ENCODE measurements at places on chromosomes 2 and 18.

GRCh38 chr2:10810202-10811161, 2.1 kb downstream of the PDIA6 start:
- no peak for DNase-seq

GRCh38 chr2:121196132-121196848, 88.7 kb downstream of the TFCP2L1 start:
- no peak for DNase-seq

- no peak for DNase-seq
Measured at GRCh38 chr2:12424219-12424618, 292.5 kb upstream of the TRIB2 start.

DNA sequence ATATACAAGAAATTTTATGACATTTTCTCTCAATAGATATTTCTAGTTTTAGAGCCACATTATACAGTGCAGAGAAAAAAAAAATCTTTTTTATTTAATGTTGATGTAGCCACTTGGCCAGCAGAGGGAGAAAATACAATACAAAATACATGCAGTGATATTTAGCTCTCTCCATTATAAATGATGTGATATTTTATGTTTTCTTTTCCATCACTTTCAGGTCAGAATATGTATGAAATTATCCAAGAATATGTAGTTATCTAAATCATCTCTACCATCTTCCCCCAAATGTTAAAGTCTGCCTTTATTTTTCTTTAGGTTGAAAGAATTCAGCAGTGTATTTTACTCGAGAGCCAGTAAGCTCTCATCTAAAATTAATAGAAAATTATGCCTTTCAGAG, 533.6 kb upstream of the FSHR start:
- no peak for DNase-seq

- DNase-seq = no peak
Measured at GRCh38 chr2:8922431-8922830, 81.1 kb downstream of the MBOAT2 start.

GRCh38 chr2:207848545-207848928, 78.8 kb upstream of the FZD5 start:
- DNase-seq = no peak

DNA sequence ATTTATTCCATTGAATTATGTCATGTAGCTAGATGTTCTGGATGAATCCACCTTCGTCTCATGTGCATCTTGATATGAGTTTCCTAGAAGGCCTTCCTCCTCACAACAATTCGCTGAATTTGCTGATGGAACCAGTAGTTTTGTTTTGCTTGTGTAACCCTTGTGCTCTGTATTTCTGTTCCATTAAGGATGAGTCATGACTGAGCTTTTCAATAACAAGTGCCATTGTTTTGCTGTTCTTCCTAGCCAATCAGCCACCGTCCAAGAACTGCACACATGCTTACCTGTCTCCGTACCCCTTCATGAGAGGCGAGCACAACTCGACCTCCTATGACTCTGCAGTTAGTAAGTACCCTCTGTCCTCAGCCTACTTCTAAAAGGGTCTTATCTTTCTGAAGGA, 2.3 kb downstream of the TMEM182 start:
- DNase-seq = no peak

DNA sequence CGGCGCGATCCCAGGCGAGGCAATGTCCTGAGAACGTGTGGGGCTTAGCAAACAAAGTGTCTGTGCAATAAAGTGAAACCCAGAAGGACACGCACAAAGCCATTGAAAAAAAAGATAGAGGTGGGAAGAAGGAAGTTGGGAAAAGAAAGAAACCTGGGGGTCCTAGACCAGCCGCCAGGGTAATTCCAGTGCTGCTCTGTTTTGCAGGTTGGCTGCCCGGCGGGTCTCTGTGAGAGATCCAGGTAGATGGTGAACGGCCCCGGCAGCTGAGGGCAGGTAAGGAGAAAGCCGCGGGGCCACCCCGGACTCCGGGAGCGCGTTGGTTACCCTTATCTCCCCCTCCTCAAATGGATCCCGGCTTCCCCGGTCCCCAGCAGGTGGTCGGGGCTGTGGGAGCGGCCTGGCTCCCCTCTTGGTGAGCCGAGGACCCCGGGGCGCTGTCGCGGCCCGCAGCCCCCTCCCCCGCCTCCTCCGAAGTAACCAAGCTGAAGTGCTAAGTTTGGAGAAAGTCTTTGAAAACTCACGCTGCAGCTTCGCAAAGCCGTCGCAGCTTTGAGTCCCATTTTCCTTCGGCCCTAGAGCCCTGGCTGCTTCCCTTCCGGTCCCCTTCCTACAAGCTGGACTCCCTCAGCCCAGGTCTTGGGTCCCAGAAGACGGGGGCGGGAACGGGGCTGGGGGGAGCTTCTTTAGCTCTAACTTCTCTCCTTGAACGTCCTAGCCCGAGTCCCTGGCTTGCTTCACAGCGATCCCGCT, 588 bp downstream of the OTX1 start:
- peak; percentile 61 for DNase-seq
